ENCODE measurements at places on chromosomes 13 and 19. TPM values are rescaled to one million over a fixed set of nuclear protein-coding genes. Genes with fewer than 3 reads are reported as not detected.

GRCh38 chr19:49553451-49554271, 25.9 kb downstream of the RCN3 start:
- H3K27me3 ChIP-seq, result no peaks in the 10 kb centered on the region
- no peak for DNase-seq
- peaks cover 5% of the 10 kb centered on the region for H3K36me3 ChIP-seq
- peak overlapping the region; percentile 21 for H3K27ac ChIP-seq
- H3K4me3 ChIP-seq, result no peak overlapping the region
- H3K4me1 ChIP-seq, result no peaks in the 10 kb centered on the region

GRCh38 chr13:25927363-25927762, 124.5 kb downstream of the SHISA2 start:
- H3K4me1 ChIP-seq, result no peaks in the 10 kb centered on the region
- H3K27ac ChIP-seq, result no peak overlapping the region
- no peaks in the 10 kb centered on the region for H3K36me3 ChIP-seq
- no peak overlapping the region for H3K4me3 ChIP-seq
- H3K27me3 ChIP-seq, result no peaks in the 10 kb centered on the region

GRCh38 chr19:3586707-3587346, 1.5 kb downstream of the GIPC3 start:
- H3K27ac ChIP-seq, result no peak overlapping the region
- no peaks in the 10 kb centered on the region for H3K36me3 ChIP-seq
- no peak for DNase-seq
- H3K4me3 ChIP-seq, result no peak overlapping the region

GRCh38 chr13:105990256-105990958, 545.1 kb downstream of the EFNB2 start:
- no peaks in the 10 kb centered on the region for H3K4me1 ChIP-seq
- no peak for DNase-seq
- H3K27me3 ChIP-seq, result peaks cover 2% of the 10 kb centered on the region

GRCh38 chr13:66835040-66835628, 395.0 kb downstream of the PCDH9 start:
- no peaks in the 10 kb centered on the region for H3K36me3 ChIP-seq
- peak overlapping the region; percentile 3 for H3K4me3 ChIP-seq
- no peaks in the 10 kb centered on the region for H3K27me3 ChIP-seq
- H3K27ac ChIP-seq, result no peak overlapping the region
- H3K4me1 ChIP-seq, result no peaks in the 10 kb centered on the region

DNA sequence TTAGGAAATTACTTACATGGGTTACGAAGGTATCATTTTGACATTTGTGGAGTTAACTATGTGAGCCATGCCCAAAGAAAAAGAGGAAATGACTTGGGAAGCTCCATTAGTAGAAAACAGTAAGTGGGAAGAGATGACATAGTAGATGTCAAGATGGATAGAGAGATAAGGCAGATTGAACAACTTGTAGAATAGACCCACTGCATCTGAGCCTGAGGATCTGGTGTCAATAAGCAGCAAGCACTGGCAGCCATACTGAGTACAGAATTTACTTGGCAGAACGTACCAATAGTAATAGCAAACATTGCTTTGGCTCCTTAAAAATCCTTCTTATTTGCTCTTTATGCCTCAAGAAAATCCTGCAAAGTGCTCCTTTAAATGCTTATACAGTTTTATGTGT, 203.8 kb downstream of the GPC6 start:
- DNase-seq, result no peak
- H3K4me1 ChIP-seq, result no peaks in the 10 kb centered on the region
- H3K27ac ChIP-seq, result no peak overlapping the region
- H3K36me3 ChIP-seq, result no peaks in the 10 kb centered on the region

DNA sequence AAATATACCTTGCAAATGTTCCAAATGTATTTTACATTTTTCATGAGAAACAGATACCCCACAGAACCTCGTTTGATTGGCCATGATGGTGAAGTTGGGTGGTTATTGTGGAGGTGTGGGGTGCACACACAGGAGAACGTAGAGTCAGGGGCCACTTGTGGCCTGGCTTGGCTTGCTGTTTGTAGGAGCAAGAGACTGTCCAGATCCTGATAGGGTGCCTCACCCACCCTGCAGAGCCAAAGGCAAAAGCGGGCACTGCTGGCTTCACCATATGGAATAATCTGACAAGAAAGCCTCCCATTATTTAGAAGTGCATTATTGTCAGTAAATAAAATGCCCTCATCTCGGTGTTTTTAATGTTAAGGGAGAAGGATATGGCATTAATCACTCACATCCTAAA, 330.2 kb downstream of the TEX29 start:
- H3K4me1 ChIP-seq, result no peaks in the 10 kb centered on the region
- no peak overlapping the region for H3K27ac ChIP-seq
- DNase-seq, result no peak
- H3K27me3 ChIP-seq, result peaks cover 9% of the 10 kb centered on the region

GRCh38 chr13:110195547-110196485, 111.1 kb downstream of the COL4A1 start:
- H3K4me3 ChIP-seq, result no peak overlapping the region
- no peak for DNase-seq
- no peaks in the 10 kb centered on the region for H3K4me1 ChIP-seq

- H3K27me3 ChIP-seq, result no peaks in the 10 kb centered on the region
- peaks cover 11% of the 10 kb centered on the region for H3K4me1 ChIP-seq
- peak overlapping the region; percentile 91 for H3K4me3 ChIP-seq
- H3K36me3 ChIP-seq, result no peaks in the 10 kb centered on the region
These were observed 928 bp upstream of the PNPLA6 start for GRCh38 chr19:7534531-7535046.

GRCh38 chr19:40416918-40417642, 3.9 kb upstream of the PRX start:
- H3K4me1 ChIP-seq, result peaks cover 13% of the 10 kb centered on the region
- H3K27ac ChIP-seq, result peak overlapping the region; percentile 77
- H3K4me3 ChIP-seq, result no peak overlapping the region
- H3K36me3 ChIP-seq, result no peaks in the 10 kb centered on the region
- peak; percentile 80 for DNase-seq

DNA sequence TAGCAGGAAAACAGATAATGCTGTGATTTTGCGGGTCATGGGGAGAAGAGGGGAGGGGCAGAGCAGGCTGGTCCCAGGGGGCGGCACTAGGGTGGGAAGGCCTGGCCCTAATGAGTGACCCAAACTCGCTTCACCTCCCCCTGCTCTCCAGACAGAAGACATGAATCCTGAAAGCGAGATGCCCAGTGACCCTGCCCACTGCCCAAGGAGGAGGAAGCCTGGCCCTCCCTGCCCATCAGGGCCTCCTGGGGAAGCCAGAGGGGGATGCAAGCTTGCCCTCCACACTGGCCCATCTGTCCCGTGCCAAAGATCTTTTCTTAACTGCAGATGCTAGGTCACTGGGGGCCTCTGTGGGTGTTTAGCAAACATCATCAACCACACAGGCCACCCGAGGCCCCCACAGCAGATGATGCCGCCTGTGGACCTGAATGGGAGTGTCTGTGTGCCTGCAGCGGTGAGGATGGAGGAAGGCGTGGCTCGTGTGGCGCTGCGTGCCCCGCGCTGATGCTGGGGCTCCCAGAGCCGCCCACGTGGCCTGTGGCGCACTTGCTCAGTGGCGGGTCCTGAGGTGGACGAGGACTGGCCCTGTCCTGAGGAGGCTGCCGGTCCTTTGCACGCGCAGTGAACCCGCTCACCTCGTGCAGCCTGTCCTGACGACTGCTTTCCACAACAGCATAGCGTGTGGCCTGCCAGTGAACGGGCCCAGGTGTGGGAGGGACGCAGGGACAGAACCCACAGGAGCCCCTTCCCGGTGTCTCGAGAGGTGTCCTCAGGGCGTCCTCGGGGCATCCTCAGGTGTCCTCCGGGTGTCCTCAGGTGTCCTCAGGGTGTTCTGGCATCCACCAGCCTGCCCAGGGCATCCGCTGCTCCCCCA, 80.5 kb upstream of the MCF2L start:
- no peaks in the 10 kb centered on the region for H3K4me1 ChIP-seq
- H3K4me3 ChIP-seq, result no peak overlapping the region
- H3K36me3 ChIP-seq, result no peaks in the 10 kb centered on the region
- H3K27me3 ChIP-seq, result no peaks in the 10 kb centered on the region

GRCh38 chr13:42272115-42272803, at the start of gene AKAP11:
Gene AKAP11, plus strand, starts transcription at chr13:42272152. Its CDS starts 14,197 bp downstream, at chr13:42286349.
- peak within 1 kb of the TSS; percentile 99 for H3K4me3 ChIP-seq
- H3K27ac ChIP-seq, result peak within 1 kb of the TSS; percentile 86
- H3K27me3 ChIP-seq, result no peaks in the 10 kb centered on the region
- H3K36me3 ChIP-seq, result no peaks in the 10 kb centered on the region

- no peaks in the 10 kb centered on the region for H3K36me3 ChIP-seq
- no peaks in the 10 kb centered on the region for H3K27me3 ChIP-seq
- H3K4me1 ChIP-seq, result peaks cover 99% of the 10 kb centered on the region
- H3K27ac ChIP-seq, result peak overlapping the region; percentile 81
These were observed 47.9 kb downstream of the LYL1 start for GRCh38 chr19:13054626-13055212.

GRCh38 chr13:112055036-112055914, 11.7 kb upstream of the SOX1 start:
- H3K27me3 ChIP-seq, result peaks cover 100% of the 10 kb centered on the region
- H3K36me3 ChIP-seq, result no peaks in the 10 kb centered on the region
- DNase-seq, result no peak
- no peak overlapping the region for H3K4me3 ChIP-seq
- no peaks in the 10 kb centered on the region for H3K4me1 ChIP-seq

DNA sequence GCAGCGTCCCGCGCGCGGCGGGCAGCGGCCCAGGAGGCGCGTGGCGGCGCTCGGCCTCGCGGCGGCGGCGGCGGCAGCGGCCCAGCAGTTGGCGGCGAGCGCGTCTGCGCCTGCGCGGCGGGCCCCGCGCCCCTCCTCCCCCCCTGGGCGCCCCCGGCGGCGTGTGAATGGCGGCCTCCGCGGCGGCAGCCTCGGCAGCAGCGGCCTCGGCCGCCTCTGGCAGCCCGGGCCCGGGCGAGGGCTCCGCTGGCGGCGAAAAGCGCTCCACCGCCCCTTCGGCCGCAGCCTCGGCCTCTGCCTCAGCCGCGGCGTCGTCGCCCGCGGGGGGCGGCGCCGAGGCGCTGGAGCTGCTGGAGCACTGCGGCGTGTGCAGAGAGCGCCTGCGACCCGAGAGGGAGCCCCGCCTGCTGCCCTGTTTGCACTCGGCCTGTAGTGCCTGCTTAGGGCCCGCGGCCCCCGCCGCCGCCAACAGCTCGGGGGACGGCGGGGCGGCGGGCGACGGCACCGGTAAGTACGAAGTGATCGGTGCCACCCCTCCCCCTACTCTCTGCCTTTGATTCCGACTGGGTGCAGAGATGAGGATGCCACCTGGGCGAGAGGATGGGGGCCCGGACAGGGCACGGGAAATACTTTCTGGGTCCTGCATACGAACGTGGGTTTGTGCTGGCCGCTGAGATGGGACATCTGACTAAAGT, 874 bp downstream of the TRIM28 start:
- H3K27ac ChIP-seq, result peak overlapping the region; percentile 97
- peaks cover 20% of the 10 kb centered on the region for H3K4me1 ChIP-seq
- H3K4me3 ChIP-seq, result peak overlapping the region; percentile 95
- H3K36me3 ChIP-seq, result peaks cover 45% of the 10 kb centered on the region

- H3K36me3 ChIP-seq, result no peaks in the 10 kb centered on the region
- peaks cover 37% of the 10 kb centered on the region for H3K4me1 ChIP-seq
- peak; percentile 70 for DNase-seq
These were observed 15.3 kb downstream of the GADD45B start for GRCh38 chr19:2491130-2491801.

- H3K36me3 ChIP-seq, result no peaks in the 10 kb centered on the region
- H3K4me3 ChIP-seq, result no peak overlapping the region
- no peaks in the 10 kb centered on the region for H3K27me3 ChIP-seq
- DNase-seq, result no peak
These were observed 16.1 kb upstream of the ZNF274 start for GRCh38 chr19:58166708-58167280.

GRCh38 chr19:40663695-40664692, 26.5 kb downstream of the NUMBL start:
- no peak for DNase-seq
- H3K4me3 ChIP-seq, result peak overlapping the region; percentile 85
- H3K27ac ChIP-seq, result peak overlapping the region; percentile 92
- H3K36me3 ChIP-seq, result no peaks in the 10 kb centered on the region

GRCh38 chr13:99009987-99010551, 32.2 kb upstream of the DOCK9 start:
- H3K36me3 ChIP-seq, result no peaks in the 10 kb centered on the region
- no peak overlapping the region for H3K27ac ChIP-seq
- no peak for DNase-seq
- no peaks in the 10 kb centered on the region for H3K4me1 ChIP-seq
- H3K4me3 ChIP-seq, result no peak overlapping the region
- no peaks in the 10 kb centered on the region for H3K27me3 ChIP-seq

DNA sequence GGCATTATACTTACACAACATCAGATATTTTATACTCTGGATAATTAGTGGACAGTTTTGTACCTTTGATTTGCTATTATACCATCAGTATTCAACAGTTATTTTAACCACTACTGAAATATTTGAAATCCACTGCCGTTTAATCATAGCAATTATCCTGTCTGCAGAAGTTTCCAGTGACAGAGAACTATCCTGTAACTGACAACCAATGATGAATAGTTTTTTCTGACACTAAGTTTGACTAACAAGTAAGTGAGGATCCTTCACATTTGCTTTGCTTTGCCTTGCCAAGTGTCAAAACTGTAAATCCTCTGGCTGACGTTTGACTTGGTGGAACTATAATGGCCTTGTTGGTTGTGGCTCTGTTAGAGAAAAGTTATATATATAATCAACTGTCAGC, 410.7 kb downstream of the GPC5 start:
- H3K4me1 ChIP-seq, result no peaks in the 10 kb centered on the region
- no peak overlapping the region for H3K4me3 ChIP-seq
- DNase-seq, result no peak
- no peak overlapping the region for H3K27ac ChIP-seq
- no peaks in the 10 kb centered on the region for H3K27me3 ChIP-seq

DNA sequence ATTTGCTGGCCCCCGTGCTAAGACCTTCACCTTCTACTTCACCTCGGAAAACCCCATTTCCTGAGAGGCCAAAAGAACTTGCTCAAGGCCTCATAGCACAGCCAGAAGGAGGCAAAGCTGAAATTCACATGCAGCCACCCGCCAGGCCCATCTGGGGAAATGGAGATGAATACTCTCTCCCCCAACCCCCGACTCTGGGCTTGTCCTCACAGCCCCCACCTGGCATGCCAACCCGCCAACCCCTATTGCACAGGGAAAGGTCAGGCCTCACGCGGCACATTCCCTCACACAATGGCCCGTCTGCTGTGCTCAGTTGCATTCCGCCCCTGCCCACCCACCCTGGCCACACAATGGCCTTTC, 3.2 kb downstream of the PRX start:
- H3K27ac ChIP-seq, result peak overlapping the region; percentile 92
- peaks cover 20% of the 10 kb centered on the region for H3K4me1 ChIP-seq
- H3K4me3 ChIP-seq, result no peak overlapping the region
- H3K36me3 ChIP-seq, result no peaks in the 10 kb centered on the region

GRCh38 chr13:26061947-26062346, 10.1 kb upstream of the SHISA2 start:
- no peaks in the 10 kb centered on the region for H3K36me3 ChIP-seq
- H3K27ac ChIP-seq, result peak overlapping the region; percentile 58
- no peaks in the 10 kb centered on the region for H3K27me3 ChIP-seq
- no peak for DNase-seq
- no peak overlapping the region for H3K4me3 ChIP-seq
- H3K4me1 ChIP-seq, result peaks cover 5% of the 10 kb centered on the region

GRCh38 chr13:78638216-78638615, 20.7 kb downstream of the OBI1 start:
- H3K4me1 ChIP-seq, result no peaks in the 10 kb centered on the region
- H3K36me3 ChIP-seq, result peaks cover 2% of the 10 kb centered on the region
- no peaks in the 10 kb centered on the region for H3K27me3 ChIP-seq
- H3K4me3 ChIP-seq, result no peak overlapping the region

- no peak for DNase-seq
- no peaks in the 10 kb centered on the region for H3K4me1 ChIP-seq
- H3K36me3 ChIP-seq, result no peaks in the 10 kb centered on the region
- no peaks in the 10 kb centered on the region for H3K27me3 ChIP-seq
- H3K27ac ChIP-seq, result no peak overlapping the region
These were observed 23.4 kb upstream of the SLITRK1 start for GRCh38 chr13:83905641-83906040.

The AXL gene
- total RNA-seq, result 13.4 TPM

The CEBPA gene
- total RNA-seq, result 7.7 TPM

The ALOX5AP gene
- total RNA-seq, result 5.2 TPM

The C1QTNF9 gene
- total RNA-seq, result 2.9 TPM

The ADM5 gene
- total RNA-seq, result 0.97 TPM

All from psoas muscle (tissue), 8 donors.